ENCODE measurements at places on chromosomes 4 and X. TPM values are rescaled to one million over a fixed set of nuclear protein-coding genes. Genes with fewer than 3 reads are reported as not detected.

The HEPH gene
- total RNA-seq = 137 TPM

The LIN54 gene
- 8.7 TPM for total RNA-seq

The BTC gene
- total RNA-seq = not detected

The MAGEA8 gene
- not detected for total RNA-seq

The ARR3 gene
- total RNA-seq = not detected

All from cardiac muscle cell (in vitro differentiated cells and primary cell).